ENCODE measurements at places on chromosomes 7 and 10.

GRCh38 chr10:71209352-71209715, 3.0 kb upstream of the UNC5B start:
- DNase-seq: no peak

GRCh38 chr7:66937940-66938339, 16.9 kb downstream of the TMEM248 start:
- no peak for DNase-seq

- DNase-seq: no peak
Measured at GRCh38 chr10:69057261-69057950, 30.5 kb upstream of the SRGN start.

DNA sequence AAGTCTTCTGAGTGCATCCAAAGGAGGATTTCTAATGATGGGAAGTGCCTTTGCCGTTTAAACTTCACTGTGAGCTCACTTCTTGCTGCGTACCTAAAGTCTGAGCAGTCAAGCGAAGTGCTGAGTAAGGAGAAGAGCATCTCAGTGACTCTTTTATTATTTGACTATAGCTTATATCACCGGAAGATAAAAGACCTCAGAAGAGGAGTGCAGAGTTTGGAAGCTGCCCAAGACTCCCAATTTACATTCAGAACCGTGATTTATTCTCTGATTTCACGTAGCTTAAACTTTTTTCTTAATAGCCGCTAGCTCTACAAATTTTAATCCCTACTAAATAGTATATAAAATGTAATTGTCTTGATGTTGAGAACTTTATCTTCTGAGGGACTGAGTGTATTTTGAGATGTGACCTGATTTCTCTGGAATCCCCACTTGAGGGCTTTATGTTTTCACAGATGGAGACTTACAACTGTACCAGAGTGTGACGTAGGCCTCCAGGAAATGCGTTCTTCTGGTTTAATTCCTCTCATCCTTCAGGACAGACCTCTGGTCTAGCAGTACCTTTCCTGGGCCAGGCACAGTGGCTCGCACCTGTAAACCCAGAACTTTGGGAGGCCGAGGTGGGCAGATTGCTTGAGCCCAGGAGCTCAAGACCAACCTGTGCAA, 51.1 kb downstream of the CAMK1D start:
- no peak for DNase-seq

GRCh38 chr10:22615819-22616499, 98.4 kb downstream of the PIP4K2A start:
- peak; percentile 69 for DNase-seq

- no peak for DNase-seq
Measured at GRCh38 chr7:30924624-30925023, 13.0 kb downstream of the AQP1 start.

DNA sequence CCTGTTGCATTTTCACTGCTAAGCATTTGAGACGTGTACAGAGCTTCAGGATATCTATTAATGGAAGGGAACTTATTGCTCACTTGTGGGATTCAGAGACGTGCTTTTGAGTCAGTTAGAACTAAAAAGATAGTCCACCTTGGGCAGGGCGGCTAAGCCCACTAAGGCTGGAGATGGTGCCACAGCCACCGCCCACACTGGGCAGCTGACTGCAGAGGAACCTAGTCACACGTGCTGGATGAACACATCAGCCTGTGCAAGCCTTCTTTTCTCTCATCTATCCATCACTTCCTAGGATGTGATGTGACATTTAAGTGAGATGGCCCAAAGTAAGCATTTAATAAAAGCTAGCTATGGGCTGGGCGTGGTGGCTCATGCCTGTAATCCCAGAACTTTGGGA, 78.0 kb downstream of the PTPRE start:
- no peak for DNase-seq

DNA sequence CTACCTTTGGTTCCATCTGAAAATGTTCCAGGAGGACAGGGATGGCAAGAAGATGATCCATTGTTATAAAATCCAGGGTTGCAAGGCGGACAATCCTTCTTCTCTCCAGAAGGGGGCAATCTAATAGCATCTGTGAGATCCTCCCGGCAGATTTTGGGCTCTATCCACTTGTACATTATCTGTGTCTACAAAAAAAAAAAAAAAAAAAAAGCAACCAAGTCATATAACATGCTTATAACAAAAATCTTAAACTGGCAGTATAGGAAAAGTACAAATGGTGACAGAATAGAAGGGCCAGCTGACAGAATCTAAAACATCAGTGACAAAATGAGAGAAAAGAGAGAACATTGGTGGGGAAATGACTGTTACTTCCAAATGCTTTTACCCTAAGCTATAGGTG, 132.7 kb downstream of the ELAPOR2 start:
- peak; percentile 58 for DNase-seq

GRCh38 chr7:147640821-147641220, 949.7 kb upstream of the C7orf33 start:
- no peak for DNase-seq

- DNase-seq: peak; percentile 27
Measured at GRCh38 chr7:66837007-66837406, 84.0 kb upstream of the TMEM248 start.

GRCh38 chr10:50497758-50498157, 126.0 kb downstream of the SGMS1 start:
- DNase-seq: peak; percentile 74

DNA sequence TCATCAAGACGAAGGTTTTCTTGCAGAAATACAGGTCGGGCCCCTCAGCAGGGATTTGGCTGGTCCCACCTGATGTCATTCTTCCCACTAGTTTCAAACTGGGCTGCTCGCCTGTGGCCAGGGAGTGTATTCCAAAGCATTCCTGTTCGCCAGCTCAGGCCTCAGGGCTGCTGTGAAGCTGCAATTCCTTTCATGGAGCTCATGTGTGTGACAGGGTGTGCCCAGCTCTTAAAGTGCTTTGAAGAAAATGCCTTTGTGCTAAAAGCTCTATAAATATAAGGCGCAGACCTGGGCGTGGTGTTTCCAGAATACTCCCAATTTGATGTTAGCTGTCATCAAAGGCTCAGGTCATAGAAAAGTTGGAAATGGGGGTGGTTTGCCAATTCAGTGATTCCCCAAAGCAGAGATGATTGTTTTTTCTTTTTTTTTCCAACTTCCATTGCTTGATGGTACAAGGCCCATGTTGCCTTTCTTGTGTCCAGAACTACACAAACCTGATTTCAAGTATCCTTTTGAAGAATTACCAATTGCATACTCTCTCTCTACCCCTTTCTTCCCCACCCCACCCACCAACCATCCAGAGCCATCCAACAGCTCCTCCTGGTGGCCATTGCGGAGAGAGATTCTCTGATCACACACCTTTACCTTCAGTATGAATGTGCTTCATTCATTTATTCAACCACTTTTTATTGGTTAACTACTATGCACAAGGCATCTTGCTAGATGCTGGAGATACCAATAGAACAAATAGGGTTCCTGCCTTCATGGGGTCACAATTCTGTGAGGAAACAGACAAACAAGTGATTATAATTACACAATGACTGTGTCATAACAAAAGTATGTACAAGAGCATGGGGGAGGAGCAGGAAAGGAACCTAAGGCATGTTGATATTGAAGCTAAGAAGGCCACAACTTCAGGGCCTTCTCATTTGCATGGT, 297.3 kb upstream of the LYZL1 start:
- DNase-seq: peak; percentile 90

DNA sequence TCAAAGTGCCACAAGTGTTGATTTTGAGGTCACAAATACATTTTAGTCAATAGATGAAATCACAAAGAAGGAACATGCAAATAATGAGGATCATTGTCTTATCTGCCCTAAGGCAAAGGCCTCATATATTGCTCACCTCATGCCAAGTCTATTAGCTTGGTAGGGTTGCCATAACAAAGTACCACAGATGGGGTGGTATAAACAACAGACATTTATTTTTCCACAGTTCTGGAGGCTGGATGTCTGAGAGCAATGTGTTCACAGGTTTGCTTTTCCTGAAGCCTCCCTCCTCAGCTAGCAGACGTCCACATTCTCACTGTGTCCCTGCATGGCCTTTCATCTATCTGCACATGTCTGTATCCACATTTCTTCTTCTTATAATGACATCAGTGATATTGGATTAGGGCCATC, 59.6 kb downstream of the RELN start:
- DNase-seq: no peak

GRCh38 chr7:48225101-48225500, 53.8 kb downstream of the ABCA13 start:
- DNase-seq: no peak

DNA sequence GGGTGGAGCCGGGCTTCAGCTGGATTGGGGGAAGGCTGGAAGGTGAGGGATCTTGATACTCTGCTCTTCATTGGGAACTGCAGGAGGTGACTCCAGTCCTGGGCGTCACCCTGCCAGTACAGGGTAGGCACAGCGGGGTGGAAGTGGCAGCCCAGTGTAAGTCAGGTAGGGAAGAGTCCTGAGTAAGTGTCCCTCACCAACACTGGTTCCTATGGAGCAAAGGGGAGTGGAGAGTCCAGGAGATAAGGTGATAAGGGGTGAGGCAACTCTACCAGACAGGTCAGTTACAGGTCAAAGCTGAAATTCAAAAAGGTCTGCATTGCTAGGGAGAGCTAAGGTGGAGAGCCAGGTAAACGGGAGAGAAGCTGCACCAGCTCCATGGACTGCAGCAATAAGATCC, 145.6 kb upstream of the NFE2L3 start:
- no peak for DNase-seq

GRCh38 chr7:28037220-28038010, 143.2 kb downstream of the JAZF1 start:
- DNase-seq: peak; percentile 98

DNA sequence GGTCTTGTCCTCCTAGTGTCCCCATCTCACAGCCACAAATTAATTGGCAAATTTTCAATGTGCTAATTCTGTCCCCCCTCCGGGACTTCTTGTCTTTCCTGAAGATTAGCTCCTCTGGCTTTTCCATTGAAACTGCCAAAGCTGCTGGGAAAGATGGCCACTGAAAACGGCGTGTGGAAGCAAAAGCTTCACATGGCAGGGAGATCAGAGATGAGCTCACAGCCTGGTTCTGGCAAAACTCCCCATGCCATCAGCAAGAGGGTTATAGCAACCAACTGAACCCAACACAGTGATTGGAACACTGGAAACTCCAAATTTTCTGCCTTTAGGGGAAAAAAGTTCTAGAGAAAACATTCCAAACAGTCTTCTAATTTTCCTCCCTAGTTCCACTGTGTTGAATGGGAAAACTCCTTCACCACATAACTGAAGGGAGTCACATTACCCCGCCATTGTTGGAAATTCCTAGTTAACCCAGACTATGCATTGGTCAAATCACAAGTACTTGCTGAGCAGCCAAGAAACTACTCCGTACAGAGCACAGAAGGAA, 37.0 kb downstream of the NRAP start:
- DNase-seq: peak; percentile 24

DNA sequence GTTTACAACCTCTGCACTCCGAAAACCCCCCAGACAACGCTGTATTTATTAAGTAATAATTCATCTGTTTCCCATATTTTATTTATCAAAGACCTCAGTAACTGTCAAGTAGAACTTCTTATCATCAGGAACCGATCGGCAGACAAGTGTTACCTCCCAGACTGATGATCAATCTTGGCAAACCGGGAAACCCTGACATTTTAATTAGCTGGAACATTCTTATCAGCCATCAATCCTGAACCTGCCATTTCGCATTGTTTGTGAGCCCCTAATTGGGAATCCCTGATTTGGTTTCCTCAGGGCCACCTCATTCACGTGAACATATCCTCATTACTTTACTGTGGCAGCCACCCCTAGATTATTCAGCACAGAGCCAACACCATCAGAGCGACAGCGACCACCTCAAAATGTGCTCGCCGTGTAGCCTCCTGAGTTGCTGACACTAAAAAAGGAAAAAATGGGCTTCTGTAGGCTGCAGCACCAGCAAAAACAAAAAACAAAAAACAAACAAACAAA, 93.6 kb upstream of the SDK1 start:
- no peak for DNase-seq

DNA sequence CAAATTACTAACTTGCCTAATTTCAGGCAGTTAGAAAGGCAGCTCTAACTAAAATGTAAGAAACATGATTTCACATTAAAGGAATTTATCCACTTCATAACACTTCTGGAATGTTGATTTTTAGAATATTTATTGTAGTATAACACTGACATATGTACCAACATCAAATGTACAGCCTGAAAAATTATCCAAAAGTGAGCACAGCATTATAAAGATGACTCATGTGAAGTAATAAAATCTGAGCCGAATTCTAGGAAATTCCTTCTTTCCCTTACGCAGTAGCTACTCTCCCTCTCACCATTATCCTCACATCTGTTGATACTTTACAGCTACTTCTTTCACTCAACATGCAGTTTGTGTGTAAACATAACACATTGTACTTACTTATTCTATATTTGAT, 610.6 kb downstream of the ZWINT start:
- DNase-seq: no peak

- no peak for DNase-seq
Measured at GRCh38 chr7:158819571-158820203, 9.6 kb downstream of the ESYT2 start.

DNA sequence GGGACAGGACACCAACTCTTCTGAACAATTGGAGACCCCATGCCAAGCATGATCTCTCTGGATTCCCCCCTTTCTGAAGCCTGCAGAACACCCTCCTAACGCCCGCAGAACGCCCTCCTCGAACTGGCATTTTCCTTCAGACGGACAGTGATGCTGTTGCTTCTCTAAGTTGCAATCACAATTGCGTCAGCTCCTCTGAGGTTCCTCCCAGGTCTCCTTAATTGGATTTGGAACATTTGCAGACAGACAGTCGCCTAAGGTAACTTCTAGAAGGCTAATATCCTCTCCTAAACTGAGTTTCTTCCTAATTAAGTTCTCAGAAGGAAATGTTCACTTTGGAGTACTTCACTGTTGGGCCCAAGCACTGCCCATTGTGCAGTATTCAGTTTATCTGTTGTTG, 20.5 kb upstream of the SERPINE1 start:
- no peak for DNase-seq
